ENCODE measurements at places on chromosomes 4 and X. TPM values are rescaled to one million over a fixed set of nuclear protein-coding genes. Genes with fewer than 3 reads are reported as not detected.

DNA sequence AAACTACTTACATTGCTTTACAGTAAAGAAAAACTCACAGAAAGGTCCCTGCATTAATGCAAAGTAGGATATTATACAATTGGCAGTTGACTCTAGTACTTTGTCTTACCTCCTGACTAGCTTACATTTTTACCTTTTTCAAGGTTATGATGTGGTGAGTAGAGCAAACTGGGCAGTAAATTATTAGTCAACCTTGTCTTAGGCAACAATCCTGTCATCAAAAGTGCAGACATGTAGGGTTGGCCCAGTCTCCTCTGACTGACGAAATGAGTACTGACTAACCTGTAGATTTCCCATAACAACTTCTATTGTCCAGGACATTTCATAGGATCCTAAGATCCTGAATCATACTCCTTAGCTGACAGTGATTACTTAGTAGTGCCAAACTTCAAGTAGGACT, 142.0 kb upstream of the NUDT6 start:
- DNase-seq: no peak

DNA sequence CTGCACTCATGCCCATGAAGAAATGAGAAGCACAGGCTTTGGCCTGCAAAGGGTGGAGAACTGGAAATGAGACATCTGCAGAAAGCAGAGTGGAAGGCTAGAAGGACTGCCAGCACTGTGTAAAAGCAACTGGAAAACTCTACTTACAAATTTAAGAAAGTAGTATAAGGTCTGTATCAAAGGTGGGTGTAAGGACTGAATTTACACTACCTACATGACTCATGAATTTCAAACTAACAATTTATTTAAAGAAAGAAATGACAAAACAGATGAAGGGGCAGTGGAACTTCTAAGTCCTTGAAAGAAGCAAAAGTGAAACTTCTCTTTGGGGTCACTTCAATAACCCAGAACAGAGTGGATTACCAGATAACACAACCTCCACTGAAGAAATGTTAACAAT, 71.2 kb downstream of the SLC10A7 start:
- no peak for DNase-seq

DNA sequence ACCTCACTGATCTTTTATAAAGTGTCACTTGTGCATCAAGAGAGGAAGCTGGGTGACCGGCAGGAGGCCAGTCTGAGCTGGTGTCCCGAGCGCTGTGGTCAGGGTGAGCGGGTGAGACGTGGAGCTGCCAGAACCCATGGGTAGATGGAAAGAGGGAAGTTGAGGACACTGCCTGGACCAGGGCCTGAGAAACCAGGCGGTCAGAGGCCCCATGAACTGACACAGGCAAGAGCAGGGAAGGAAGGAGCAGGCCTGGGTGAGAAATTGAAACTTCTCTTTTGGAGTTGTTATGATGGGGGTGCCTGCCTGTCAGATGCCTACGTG, 192.6 kb downstream of the AFAP1 start:
- DNase-seq: no peak

- peak; percentile 57 for DNase-seq
Measured at GRCh38 chrX:40109288-40110008, 11.7 kb upstream of the BCOR start.

GRCh38 chrX:153769865-153770600, 6.0 kb downstream of the PLXNB3 start:
- no peak for DNase-seq

GRCh38 chr4:76614589-76614988, 179.6 kb downstream of the SHROOM3 start:
- DNase-seq: no peak

DNA sequence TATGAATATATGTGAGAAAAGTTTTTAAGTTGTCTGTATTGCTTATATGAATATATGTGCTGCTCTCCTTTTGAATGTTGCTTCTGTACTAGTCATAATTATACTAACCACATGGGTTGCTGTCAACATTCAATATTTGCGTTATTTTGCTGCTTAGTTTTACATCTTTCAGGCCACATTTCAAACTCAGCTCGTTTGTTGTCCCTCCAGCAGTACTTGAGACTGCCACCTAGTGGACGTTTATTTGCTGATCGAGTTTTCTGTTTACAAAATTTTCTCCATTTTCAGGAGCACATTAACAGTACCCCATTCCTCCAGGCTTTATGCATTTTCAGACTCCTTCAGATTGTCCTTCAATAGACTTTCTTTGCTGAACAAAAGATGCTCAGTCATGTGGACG, 75.8 kb downstream of the NUDT11 start:
- DNase-seq: peak; percentile 73

DNA sequence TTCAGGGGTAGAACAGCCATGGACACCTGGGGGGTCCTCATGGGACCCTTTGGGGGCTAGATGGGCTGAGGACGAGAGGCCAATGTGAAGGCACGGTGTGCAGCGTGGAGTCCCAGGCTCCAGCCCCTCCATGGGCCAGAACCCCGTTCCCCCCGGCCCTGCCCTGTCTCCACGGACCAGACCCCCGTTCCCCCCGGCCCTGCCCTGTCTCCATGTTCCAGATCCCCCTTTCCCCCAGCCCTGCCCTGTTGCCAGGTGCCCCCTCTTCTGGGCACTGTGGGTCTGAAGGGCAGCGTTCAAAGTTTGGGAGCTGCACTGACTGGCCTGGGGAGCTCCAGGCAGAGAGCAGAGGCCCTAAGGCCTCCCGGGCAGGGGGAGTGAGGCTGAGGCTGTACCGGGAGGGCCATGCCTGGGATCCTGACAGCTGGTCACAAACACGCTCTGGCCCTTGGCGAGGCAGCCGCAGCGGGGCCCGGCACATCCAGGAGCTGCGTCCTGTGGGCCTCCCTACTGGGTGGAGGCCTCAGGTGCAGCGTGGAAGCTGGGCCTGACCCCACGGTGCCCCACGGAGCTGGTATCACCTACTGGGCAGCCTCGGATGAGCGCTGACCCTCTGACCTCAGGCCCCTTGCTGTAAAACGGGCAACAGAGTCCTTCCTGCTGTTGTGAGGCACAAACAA, 8.9 kb downstream of the DGKQ start:
- DNase-seq: no peak

GRCh38 chrX:73827406-73827805, 264.4 kb downstream of the CHIC1 start:
- DNase-seq: no peak

DNA sequence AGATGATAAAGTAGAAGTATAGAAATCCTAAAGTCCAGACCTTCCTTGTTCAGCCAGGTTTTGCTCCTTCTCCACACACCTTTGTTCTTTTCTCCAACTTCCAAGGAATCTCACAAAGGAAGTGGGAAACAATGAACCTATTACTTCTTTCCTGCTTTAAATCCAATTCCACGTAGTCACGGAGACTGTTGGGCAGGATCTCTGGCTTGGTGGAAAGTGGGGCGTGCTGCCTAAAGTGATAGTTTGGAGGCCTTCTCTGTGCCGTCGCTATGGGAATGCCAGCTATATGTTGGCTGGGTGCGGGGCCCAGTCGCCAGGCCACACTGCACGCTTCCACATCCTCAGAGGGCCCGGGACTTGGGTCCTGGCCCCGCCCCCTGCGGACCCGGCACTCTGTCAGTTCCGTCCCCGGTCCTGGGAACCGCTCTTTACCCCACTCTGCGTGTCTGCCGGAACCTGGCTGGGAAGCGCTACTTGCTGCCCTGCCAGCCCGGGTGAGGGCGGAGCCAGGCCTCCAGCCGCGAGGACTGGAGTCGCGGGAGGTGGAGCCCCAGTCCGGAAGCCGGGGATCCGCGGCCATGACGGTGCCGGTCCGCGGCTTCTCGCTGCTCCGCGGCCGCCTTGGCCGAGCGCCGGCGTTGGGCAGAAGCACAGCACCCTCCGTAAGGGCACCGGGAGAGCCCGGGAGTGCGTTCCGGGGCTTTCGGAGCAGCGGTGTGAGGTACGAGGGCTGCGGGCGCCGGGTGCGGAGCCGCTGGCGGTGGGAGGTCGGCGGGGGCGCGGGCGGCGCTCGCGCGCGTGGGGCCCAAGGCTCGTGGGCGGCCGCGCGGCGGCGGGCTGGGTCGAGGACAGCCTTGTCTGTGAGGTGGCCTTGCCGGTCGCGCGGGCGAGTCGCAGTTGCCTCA, at the start of gene MTHFD2L:
Gene MTHFD2L, plus strand, starts transcription at position 558 of the 905 bp plus-strand sequence. Its CDS starts 21 bp downstream, at position 579.
- DNase-seq: peak; percentile 88

GRCh38 chr4:88251924-88252323, 32.4 kb downstream of the PPM1K start:
- DNase-seq: no peak

DNA sequence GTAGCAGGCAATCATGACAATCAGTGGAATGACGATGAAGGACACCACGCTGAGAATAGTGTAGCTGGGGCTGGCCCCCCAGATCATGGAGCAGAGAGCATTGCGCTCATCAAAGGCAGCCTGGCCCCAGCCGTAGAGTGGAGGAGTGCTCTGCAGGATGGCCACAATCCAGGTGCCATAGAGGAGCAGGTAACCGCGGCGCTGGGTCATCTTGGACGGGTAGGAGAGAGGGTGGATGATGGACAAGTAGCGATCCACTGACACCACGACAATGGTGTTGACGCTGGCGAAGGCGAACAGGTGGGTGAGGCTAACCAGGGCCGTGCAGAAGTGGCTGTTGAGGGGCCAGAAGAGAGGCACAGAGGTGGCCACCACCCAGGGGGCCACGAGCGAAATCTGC, 2.8 kb downstream of the GPR101 start:
- no peak for DNase-seq

- no peak for DNase-seq
Measured at GRCh38 chr4:84218031-84218430, 281.1 kb downstream of the NKX6-1 start.

GRCh38 chrX:33808636-33809035, 323.5 kb downstream of the FAM47A start:
- DNase-seq: no peak

MAPK10 gene
- total RNA-seq: 32.0 TPM

VCX gene
- not detected for total RNA-seq

MCF2 gene
- total RNA-seq: not detected

APOO gene
- 25.7 TPM for total RNA-seq

ANOS1 gene
- not detected for total RNA-seq

BEND2 gene
- total RNA-seq: not detected

DKC1 gene
- total RNA-seq: 138 TPM

Data from OCI-LY7 (cell line).